ENCODE measurements at places on chromosomes 7 and 10. TPM values are rescaled to one million over a fixed set of nuclear protein-coding genes. Genes with fewer than 3 reads are reported as not detected.

The MALRD1 gene
- 1.7 TPM for total RNA-seq

The FEZF1 gene
- total RNA-seq: not detected

The IFIT1B gene
- not detected for total RNA-seq

The CTTNBP2 gene
- total RNA-seq: 3.2 TPM

The TSPAN12 gene
- total RNA-seq: 4.7 TPM

The MRLN gene
- total RNA-seq: not detected

The NODAL gene
- total RNA-seq: not detected

The SGCE gene
- 92.8 TPM for total RNA-seq

The MMP21 gene
- total RNA-seq: not detected

The CDHR3 gene
- 9.1 TPM for total RNA-seq

The HOXA5 gene
- 7.4 TPM for total RNA-seq

The NAT16 gene
- total RNA-seq: not detected

The ADRA2A gene
- 0.32 TPM for total RNA-seq

The SVIL gene
- 7.8 TPM for total RNA-seq

The CYP2C19 gene
- not detected for total RNA-seq

The LBX1 gene
- not detected for total RNA-seq

The OR2A12 gene
- not detected for total RNA-seq

The NEBL gene
- total RNA-seq: under 0.01 TPM

The SPOCK2 gene
- under 0.01 TPM for total RNA-seq

The GDF2 gene
- total RNA-seq: not detected

The IFT22 gene
- 25.5 TPM for total RNA-seq

The ATOH7 gene
- total RNA-seq: under 0.01 TPM

The RALA gene
- 20.3 TPM for total RNA-seq

The GATA3 gene
- total RNA-seq: not detected

The COL28A1 gene
- total RNA-seq: under 0.01 TPM

The PCBD1 gene
- 24.2 TPM for total RNA-seq

The PRLHR gene
- not detected for total RNA-seq

The IGFBP3 gene
- 175 TPM for total RNA-seq

The MMD2 gene
- not detected for total RNA-seq

The GNG11 gene
- total RNA-seq: 83.1 TPM

The ITPRID1 gene
- not detected for total RNA-seq

The DNAJC1 gene
- 53.5 TPM for total RNA-seq

The SCIN gene
- total RNA-seq: 3.9 TPM

The LRMDA gene
- total RNA-seq: under 0.01 TPM

The ADRB1 gene
- not detected for total RNA-seq

The C10orf67 gene
- total RNA-seq: under 0.01 TPM

The MACC1 gene
- under 0.01 TPM for total RNA-seq

The ARMC10 gene
- 25.8 TPM for total RNA-seq

The GBF1 gene
- total RNA-seq: 58.3 TPM

The WNT16 gene
- total RNA-seq: 0.32 TPM

The VENTX gene
- total RNA-seq: not detected

The PRXL2A gene
- 79.0 TPM for total RNA-seq

Measured in fibroblast of villous mesenchyme (primary cell).